ENCODE measurements at places on chromosomes 3 and 15.

- ATAC-seq = no peak
Measured at GRCh38 chr3:126945891-126946290, 37.0 kb upstream of the PLXNA1 start.

DNA sequence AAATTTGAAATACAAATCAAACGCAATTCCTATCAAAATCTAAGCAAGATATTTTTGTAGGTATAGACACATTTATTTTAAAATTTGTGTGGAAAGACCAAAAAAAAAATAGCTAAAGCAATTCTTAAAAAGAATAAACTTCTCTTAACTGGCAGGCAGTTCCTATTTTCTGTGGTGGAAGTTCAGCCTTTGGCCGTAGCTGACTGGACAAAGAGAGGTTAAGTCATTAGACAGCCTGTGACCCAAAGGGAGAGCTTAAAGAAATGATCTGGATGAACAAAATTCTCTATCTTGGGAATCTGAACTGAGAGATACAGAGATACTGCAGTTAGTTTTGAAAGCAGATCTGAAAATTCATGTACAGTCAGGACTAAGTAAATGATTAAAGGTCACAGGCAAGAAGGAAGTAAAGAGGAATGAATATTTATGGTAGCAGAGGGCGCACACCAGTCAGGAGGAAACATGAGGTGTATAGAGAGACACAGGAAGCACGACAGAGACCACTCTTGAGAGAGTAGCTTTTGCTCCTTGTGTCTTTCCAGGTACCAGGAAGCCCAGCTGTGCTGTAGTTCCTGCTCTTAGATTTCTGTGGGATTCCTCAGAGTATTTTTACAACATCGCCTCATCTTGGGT, 57.5 kb downstream of the TPRG1 start:
- no peak for ATAC-seq

DNA sequence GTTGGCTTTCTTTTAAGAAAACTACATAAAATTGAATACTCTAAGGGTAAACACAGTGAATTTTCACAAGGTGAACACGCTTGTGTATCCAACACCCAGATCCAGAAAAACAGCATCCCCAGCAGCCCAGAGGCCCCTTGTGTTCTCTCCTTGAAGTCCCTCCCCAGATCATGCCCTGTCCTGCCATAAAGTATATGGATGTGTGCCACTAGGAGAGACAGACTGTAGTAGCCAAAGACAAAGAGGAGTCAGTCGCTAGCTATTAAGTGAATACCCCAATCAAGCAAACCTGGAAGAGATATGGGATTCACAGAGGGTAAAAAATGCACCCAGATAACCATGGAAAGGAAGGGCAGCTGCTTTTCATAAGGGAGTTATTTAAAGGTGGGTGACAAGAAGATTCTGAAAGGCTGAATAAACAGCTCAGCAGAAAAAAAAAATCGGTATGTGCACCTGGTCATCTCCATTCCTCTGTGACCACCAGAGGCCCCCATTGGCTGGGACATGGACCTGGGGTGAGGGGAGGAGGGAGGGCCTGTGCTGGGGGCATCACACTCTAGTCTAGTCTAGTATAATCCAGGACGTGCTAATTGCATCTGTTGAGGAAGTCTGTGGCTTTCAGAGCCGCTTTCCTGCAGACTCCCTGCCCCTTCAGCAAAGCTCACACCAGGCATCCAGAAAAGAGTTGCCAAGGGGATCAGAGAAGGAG, 167.3 kb upstream of the NDN start:
- no peak for ATAC-seq

DNA sequence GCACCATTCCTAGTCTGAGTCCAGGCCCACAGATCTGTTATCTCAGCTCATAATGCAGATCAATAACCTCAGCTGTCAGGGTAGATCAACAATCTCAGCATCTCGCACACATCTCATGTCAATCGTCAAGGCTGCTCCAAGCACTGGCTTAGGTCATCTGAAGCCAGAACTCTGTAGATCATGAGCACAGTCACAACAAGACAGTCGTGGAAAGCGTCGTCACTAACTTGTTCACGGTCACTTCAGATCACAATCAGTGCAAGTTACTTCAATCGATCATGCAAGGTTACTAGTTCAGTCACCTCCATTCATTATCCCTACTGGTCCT, 71.8 kb downstream of the RBPMS2 start:
- ATAC-seq = no peak

- no peak for ATAC-seq
Measured at GRCh38 chr3:140552898-140553297, 125.0 kb upstream of the TRIM42 start.

- ATAC-seq = peak; percentile 79
Measured at GRCh38 chr3:165805946-165806561, 31.2 kb downstream of the BCHE start.

DNA sequence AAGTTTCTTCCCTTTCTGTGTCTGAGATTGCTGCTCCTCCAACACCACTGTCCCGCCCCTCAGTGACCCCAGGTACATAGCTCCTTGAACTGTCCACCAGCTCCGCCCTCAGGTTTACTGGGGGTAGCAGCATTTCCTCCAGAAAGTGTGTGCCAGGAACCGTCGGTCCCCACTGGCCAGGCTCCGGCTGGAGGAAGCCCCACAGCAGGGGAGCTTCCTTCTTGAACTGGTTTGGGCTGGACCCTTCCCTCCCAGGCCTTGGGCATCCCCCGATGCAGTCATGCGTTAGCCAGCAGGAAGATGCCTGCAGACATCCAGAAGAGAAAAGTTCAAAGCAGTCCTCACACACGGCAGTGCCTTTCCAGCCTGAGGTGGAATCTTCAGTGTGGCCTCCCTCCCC, 19.7 kb downstream of the PAK6 start:
- ATAC-seq = no peak

DNA sequence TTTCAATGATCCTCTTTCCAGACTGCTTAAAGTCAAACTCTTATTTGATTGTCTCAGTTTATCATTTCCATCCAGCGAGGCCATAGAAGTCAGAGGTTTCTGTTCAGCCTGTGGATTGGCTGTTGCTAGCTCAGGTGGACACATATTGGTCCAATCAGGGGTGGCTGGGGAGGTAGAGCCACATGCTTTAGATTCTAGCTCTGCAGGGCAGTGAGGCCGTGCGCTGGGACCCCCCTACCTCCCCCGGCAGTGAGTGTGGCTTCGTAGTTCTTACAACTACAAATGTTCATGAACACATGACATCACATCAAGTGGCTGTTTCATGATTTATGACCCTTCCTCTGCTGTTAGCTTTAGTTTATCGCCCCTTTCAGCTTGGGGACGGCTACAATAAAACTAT, 18.0 kb downstream of the APOD start:
- no peak for ATAC-seq

GRCh38 chr3:549636-550035, 353.1 kb downstream of the CHL1 start:
- ATAC-seq = no peak

GRCh38 chr3:188062216-188062615, 91.7 kb upstream of the LPP start:
- no peak for ATAC-seq

DNA sequence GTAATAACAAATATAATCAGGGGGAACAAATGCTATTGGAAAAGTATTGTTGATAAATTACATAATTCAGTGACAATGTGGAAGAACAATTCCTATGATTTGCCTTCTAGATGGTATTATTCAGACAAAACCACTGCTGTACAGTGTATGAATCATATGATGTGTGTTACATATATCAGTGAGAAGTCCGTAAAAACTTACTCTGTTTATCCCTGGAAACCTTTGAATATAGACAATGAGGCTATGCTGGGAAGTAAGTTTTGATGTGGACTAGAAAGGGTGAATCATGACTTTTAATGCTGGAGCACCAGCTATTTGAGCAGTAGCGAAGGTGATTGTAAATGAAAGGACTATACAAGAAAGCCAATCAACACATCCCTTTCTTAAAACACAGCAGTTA, 17.9 kb downstream of the C3orf38 start:
- no peak for ATAC-seq

DNA sequence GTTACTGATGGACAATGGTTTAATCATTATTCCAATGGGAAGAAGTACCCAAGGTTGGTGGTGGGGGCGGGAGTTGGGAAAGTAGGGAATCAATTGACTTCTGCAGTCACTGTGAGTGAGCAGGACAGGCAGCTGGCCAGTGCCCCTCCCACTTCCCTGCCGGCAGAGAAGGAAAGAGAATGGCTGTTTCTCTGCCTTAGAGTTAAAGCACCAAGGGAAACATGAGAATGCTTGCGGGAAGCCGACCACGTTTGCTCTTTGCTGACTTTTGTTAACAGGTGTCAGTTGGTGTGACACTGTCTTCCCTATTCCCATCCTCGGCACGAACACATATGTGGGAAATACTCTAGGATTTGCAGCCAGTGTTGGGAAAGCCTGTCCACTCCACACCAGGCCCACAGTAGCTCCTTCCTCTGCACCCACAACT, 33.5 kb upstream of the MFSD1 start:
- ATAC-seq = peak; percentile 50

GRCh38 chr15:76711351-76711827, 193.8 kb downstream of the SCAPER start:
- ATAC-seq = no peak

GRCh38 chr3:95923496-95924210, 890.7 kb upstream of the EPHA6 start:
- ATAC-seq = peak; percentile 89

DNA sequence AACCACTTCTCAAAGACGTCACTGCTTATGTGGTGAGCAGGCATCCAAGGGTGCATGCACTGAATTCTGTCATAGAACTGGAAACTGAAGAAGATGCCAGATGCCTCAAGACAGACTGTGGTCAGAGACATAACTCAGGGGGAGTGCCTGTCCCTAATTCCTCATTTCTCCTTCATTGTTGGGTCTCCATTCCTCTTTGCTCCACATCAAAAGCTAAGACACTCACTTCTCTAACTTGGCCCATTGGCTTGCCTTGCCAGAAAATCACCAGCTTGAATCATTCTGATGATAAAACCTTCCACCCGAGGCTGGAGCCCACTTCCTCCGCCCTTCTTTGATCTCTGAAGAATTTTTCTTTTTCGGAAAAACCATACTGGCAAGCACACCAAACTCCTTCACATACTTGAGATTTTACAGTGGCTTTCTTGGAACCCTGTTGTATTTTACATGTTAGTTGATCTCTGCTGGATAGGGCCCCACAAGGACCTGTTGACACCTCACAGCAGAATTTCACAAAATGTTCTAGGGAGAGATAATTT, 69.9 kb downstream of the COL8A1 start:
- no peak for ATAC-seq

DNA sequence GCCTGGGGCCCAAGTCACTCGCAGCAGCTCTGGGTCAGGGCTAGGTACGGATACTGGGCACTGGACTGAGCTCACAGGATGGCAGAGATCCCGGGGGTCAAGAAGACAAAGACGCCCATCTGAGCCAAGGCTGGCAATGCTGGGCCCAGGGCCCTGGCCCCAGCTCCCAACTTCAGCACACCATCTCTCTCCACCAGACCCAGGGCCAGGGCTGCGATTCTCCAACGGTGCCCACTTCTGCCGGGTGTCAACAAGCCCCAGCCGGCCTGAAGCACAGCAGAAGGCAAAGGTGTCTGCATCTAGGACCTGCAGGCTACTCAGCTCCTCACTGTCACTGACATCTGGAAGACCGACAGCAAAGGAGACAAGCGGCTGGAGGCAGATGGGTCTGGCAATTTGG, 8.6 kb downstream of the WDR73 start:
- no peak for ATAC-seq

- ATAC-seq = no peak
Measured at GRCh38 chr15:67134871-67135492, 69.6 kb downstream of the SMAD3 start.

GRCh38 chr3:102532901-102533300, 98.1 kb downstream of the ZPLD1 start:
- ATAC-seq = no peak

- ATAC-seq = no peak
Measured at GRCh38 chr3:172559020-172559419, 35.8 kb upstream of the TNFSF10 start.

GRCh38 chr15:58221591-58222241, 83.5 kb downstream of the AQP9 start:
- no peak for ATAC-seq

Data from gastroesophageal sphincter (tissue), 4 donors.